MV-4-11 (cell line): ENCODE measurements at places on chromosomes 6 and 20.

- peak; percentile 85 for DNase-seq
These were observed 32.9 kb downstream of the ASXL1 start for GRCh38 chr20:32391003-32391402.

GRCh38 chr6:159680104-159680503, 12.9 kb downstream of the SOD2 start:
- no peak for DNase-seq

DNA sequence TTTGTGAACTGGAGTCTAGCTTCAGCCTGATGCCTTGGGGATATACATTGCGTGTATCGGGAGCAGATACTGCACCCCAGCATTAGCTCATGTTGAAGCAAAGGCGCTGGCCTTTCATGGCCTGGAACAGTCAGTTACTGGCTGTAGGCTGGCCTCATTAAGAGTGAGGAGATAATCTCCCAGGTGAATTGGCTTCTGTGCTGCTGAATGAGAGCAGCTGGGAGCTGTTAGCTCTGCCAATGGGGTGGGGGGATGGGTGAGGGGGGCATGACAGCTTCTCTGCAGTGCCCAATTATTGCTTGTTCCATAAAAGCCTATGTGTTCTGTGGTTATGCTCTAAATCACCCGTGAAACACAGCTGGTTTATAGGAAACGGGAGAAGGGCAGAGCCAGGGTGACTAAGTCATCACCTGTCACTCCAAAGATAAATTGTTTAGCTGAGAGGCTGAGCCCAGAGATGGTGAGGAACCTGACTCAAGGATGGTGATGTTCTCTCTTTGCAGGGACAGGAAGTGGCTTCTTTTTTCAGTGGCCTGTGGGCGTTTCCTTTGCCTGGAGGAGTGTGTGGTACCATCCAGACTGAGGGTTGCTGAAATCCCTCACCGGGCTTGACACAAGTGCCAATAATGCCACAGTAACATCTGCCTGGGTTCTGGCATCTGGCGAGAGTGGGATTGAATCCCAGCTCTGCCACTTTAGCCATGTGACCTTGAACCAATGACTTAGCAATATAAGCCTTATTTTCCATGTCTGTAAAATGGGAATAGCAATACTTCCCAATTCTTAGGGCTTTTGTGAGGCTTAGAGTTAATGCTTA, 170.8 kb downstream of the BCAS1 start:
- DNase-seq = peak; percentile 97

- DNase-seq = peak; percentile 5
These were observed 48.6 kb upstream of the RCAN2 start for GRCh38 chr6:46539866-46540265.

GRCh38 chr6:53363341-53364079, 14.8 kb upstream of the ELOVL5 start:
- no peak for DNase-seq

GRCh38 chr6:14713008-14713960, 532.6 kb upstream of the JARID2 start:
- no peak for DNase-seq

GRCh38 chr6:97078791-97079190, 154.3 kb downstream of the KLHL32 start:
- no peak for DNase-seq

- no peak for DNase-seq
These were observed 97.3 kb downstream of the GPR6 start for GRCh38 chr6:110075406-110075805.

DNA sequence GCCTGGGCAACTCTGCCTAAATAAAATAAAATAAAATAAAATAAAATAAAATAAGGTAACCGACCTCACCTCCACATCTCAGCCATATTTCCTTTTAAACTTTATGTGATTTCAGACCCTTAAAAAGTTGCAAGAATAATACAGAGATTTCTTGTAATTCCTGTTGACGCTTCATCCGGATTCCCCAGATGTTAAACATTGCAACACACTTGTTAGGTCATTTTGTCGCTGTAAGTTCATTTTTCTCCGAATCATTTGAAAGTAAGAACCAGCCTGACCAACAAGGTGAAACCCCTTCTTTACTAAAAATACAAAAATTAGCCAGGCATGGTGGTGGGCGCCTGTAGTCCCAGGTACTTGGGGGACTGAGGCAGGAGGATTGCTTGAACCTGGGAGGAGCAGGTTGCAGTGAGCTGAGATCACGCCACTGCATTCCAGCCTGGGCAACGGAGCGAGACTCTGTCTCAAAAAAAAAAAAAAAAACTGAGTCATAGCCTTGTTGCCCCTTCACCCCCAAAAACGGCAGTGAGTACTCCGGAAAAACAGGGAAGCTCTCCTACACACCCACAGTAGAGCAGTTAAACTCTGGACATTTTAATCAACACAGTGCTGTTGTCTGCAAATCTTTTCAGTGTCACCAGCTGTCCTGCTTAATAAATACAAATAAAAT, 5.9 kb downstream of the PYGB start:
- no peak for DNase-seq

DNA sequence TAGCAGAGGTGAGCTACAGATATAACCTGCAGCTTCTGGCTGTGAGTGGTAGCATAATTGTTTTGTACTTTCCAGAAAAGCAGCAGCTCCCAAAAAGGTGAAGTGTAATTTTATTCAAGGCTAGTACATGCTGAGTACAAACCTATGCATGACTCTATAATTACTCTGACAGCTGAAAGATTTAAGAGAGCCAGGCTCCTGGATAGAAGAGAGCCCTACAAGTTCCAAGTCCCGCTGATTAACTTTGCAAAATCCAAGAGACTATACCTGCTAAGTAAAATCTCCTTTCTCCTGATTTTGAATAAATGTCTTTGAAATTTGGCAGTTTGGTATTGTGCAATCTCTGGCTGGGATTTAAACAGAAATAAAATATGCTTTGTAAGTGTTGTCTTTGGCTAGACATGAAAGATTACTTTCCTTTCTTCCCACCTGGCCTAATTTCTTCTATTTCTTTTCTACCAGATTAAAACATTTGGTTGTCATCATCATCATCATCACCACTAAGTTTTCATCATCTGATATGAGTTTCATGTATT, 79.5 kb downstream of the CTNNBL1 start:
- DNase-seq = no peak
